ENCODE measurements at places on chromosomes 2 and 18.
A peak's percentile ranks its signal among the peaks of the same experiment; 100 is the strongest.

GRCh38 chr2:219041252-219041651 lies at the start of gene CFAP65:
TSS of gene CFAP65 (minus strand) at chr2:219041516. CDS start at chr2:219039048, 2,468 bp downstream.
- no peak for DNase-seq

- DNase-seq: no peak
These were observed 64.5 kb upstream of the FAM124B start for GRCh38 chr2:224466304-224466895.

- no peak for DNase-seq
These were observed 184.2 kb upstream of the SP5 start for GRCh38 chr2:170530803-170531564.

DNA sequence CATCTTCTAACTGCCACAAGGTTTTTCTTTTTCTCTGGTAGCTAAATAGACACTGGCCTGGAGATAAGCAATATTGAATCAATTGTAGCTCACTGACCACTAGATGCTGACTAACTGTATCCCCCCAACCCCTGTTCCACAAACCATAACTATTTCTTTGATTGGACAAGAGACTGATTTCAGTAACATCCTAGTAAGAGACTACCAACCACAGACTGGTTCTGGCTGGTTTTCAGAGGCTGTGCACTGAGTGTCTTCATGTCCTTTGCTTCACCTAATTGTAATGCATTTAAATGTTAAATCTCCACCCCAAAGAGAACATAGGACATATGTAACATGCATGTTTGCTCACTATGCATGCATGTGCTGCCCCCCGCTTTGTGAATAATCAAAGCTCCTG lies 3.2 kb upstream of the AAK1 start:
- DNase-seq: no peak

DNA sequence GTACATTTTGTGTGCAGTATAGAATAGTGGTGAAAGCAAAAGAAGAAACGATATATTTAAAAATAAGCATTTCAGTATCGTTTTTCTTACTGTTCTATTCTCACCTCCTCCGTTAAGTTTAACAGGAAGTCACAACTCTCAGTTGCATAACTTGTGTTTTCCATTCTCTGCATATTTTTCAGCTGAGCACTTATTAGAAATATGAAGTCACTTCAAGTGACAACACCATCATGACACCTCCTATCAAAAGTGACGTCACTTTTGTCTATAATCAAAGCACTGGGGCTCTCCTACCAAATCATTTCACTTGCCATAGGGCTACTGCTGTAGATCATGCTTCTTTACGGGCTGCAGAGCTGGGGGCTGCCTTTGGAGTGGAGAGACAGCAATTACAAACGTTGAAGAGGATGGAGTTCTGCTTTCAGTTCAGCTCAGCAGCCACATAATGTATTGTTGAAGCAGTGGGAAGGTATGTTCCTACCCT lies 36.3 kb downstream of the STAT4 start:
- DNase-seq: peak; percentile 64

DNA sequence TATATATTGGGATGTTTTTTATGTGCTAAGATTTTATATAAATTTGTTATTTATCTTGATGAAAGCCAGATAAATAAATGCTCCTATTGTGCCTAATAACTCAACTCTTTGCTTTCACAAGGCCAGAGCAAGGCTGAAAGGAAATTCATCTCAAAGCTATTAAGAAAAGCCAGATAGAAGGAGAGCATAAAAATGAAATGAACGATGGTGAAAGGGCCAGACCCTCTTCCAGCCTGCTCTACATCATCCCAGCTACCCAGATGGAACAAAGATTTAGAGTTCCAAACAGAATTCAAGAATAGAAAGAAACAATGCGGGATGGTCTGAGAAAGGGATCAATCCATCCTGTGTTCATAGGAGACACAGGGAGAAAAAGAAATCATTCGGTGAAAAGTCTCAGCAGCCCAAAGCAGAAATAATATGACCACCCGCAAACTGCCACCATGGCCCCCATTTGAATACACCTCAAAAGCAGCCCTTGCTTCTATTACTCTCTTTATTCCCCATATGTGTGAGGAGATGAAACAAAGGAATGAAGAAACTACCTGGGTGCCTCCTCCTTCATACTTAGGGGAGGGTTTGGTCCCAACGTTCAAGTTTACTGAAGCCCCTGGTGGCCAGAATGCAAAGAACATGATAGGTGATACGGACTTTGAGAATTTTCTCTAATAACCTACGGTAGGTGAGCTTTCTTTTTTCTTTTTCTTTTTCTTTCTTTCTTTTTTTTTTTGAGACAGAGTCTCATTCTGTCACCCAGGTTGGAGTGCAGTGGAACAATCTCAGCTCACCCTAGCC lies 110.1 kb upstream of the FBXO11 start:
- DNase-seq: no peak

DNA sequence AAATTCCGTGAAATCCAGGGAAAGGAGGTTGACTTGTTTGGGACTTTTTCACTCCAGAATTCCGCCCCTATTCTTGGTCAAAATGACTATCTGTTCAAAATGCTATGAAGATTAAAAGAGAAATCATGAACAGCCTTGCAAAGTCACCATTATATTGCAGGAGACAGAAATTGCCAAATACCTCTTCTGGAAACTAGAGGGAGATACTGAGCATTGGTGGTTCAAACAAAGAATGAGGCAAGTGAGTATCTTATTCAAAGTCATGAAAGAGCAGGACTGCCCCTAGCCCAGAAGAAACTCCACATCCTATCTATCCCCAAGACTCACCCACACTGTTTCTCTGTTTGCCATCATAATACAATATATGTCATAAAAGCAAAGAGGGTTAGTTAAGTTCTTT lies 862.3 kb upstream of the POU3F3 start:
- DNase-seq: no peak

- no peak for DNase-seq
These were observed 132.0 kb downstream of the ZNF532 start for GRCh38 chr18:58996696-58997095.

DNA sequence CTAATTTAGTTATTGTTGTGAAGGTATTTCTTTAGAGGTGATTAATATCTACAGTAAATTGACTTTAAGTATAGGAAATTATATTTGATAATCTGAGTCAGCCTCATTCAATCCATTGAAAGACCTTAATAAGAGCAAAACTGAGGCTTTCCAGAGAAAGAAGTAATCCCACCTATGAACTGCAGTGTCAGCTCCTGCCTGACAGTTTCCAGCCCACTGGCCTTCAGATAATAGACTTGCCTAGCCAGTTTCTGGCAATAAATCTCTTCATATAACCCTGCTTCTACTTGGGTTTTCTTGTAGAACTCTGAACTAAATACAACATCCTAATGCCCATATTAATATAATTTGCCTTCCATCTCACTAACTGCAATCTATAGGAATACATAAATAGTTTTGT lies 437.9 kb upstream of the UBE2E3 start:
- DNase-seq: no peak

GRCh38 chr2:6497048-6497447 lies 368.7 kb downstream of the CMPK2 start:
- no peak for DNase-seq

- DNase-seq: no peak
These were observed 956.2 kb upstream of the LRATD1 start for GRCh38 chr2:13676269-13676668.

DNA sequence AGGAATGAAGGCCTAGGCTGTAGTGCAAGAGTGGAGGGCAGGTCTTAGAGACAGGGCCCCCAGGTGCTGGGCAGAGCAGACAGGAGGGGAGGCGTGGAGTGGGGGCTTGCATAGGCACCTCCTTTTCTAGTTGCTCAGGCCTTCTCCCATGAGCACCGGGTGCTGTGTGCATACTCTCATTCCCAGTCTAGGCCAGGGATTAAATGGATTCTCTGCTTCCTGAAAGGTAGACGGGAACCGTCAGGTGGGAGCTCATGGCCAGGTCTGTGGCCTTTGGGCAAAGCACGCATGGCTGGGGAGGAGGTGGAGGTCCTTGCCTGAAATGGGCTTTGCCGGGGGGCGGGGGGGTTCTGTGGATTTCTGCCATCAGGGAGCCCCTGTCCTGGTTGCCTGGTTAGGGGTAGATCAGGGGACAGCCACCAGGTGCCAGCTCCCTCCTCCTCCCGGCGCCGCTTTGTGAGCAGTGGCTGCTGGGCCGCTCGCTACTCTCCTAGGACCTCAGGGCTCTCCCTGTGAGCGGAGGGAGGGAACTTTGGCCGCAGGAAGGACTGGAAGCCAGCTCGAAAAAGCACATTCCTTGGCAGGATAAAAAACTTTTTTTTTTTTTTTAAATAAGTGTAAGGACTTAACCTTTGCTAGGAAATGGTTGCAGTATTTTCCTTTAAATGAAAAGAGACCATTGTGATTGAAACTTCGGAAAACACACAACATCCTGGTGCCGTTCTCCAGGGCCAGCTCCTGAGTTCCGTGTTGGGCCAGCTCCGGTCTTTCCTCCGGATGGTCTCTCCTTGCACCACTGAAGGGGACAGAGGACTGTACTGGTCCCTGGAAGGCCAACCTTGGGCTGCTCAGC lies 82.8 kb upstream of the HAAO start:
- DNase-seq: no peak

GRCh38 chr18:8051453-8051852 lies 484.3 kb downstream of the PTPRM start:
- DNase-seq: no peak

DNA sequence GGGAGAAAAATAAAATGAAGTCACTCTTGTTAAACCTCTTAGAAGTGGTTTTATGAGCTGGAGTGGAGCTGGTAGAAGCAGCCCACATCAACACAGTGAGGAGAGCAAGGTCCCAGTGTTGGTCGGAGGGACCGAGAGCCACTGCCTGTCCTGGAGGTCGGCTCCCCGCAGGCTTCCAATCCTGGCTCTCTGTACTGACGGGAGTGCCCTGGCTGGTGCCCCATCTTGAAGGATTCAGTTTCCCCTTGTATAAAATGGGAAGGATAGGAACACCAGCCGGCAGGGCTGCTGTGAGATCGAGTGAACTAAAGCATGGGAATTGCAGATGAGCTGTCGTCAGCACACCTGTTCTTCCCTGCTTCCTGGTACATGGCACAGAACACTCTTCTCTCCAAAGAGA lies 104.3 kb upstream of the ID2 start:
- no peak for DNase-seq

GRCh38 chr2:69642709-69643601 lies 584 bp downstream of the AAK1 start:
- peak; percentile 80 for DNase-seq

DNA sequence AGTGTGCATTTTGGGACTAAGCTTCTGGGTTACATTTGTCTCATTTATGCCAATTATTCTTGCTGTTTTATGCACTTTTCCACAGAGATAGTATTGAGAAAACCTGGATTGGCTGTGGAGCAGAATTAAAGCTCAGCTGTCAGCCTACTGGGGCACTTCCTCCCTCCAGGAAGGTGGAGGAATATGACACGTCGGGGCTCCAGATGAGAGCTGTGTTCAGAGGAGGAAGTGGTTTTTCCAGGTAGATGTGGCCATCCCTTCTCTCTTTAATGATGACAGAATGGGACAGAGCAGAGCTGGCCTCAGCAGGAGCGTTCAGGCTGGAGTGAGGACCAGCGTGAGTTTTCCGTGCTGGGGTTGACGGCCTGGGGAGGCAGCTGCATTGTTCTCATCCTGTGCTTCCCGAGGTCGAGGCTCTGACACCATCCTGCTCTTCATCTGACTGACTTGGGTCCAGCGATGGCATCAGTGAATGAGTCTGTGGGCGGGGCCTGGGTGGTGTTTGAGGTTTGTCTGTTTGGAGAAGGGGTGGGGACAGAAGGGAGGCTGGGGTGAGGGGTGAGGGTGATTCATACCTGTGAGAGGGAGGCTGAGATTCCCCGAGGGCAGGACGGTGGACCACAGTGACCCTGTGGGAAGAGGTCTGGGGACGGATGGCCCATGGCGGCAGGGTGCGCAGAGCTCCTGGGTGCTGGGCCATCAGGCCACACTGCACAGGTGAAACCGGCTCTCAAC lies 207.0 kb downstream of the LDLRAD4 start:
- DNase-seq: no peak

- no peak for DNase-seq
These were observed 111.1 kb downstream of the ZNF532 start for GRCh38 chr18:58975781-58976180.

GRCh38 chr2:167135706-167136105 lies 247.4 kb downstream of the XIRP2 start:
- peak; percentile 7 for DNase-seq

GRCh38 chr2:8980096-8980495 lies 23.4 kb downstream of the MBOAT2 start:
- DNase-seq: no peak

DNA sequence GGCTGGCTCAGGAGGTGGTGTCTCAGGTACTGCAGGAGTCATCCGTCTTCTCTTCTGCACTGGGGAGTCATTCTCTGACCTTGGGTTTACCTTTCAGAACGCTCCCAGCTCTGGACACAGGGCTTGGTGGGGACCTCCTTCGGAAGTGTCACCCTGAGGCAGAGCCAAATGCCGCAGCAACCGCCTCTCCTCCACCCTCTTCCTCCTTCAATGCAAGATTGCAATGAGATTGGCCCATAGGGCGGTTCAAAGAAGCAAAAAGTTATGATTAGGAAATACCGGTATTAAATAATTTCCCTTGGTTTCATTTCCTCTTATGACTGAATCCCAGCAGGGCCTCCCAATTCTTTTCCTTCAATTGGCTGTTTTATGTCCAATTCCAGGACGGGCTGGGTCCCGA lies 178.8 kb downstream of the ACKR3 start:
- no peak for DNase-seq

DNA sequence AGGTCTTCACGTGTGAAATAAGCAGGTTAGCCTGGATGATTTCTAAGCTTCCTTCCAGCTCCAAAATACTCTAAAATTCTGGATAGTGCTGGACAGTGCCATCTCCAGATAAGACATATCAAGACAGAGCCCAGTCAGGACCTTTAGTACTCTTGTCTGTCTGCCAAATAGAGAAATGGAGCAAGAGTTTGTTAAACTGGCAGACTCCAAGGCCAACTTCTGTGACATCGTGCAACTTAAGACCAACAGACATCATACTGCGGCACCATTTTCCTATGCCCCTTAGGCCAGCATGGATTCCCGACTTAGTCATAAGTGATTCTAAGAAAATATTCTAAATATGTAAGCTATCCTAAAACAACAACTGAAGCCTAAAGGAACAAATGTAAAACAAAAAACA lies 118.6 kb downstream of the RBMS1 start:
- no peak for DNase-seq

DNA sequence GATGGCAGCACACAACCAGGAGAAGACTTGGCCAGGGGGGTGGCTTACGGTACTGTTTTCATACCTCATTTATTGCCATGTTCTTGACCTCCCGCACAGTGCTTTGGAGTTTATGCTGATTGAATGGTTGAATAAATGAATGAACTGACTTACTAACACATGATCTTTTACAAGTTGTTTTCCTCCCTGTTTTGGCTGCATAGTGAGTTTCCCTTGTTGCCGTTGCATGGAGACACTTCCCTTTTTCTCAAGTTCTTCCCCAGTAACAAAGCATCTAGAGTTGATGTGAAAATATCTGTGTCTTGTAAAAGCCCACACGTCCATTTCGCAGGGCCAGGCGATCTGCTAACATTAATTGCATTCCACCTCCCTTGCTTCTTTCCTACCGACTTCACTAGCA lies 35.7 kb upstream of the RAB1A start:
- no peak for DNase-seq

Data from MM.1S (cell line).